Activated naive CD4-positive, alpha-beta T cell treated with anti-CD3 and anti-CD28 coated beads for 36 hours (primary cell): ENCODE measurements at places on chromosomes 5 and 9. TPM values are rescaled to one million over a fixed set of nuclear protein-coding genes. Genes with fewer than 3 reads are reported as not detected.

- peaks cover 42% of the 10 kb centered on the region for H3K4me1 ChIP-seq
- H3K4me3 ChIP-seq: no peak overlapping the region
- H3K27ac ChIP-seq: no peak overlapping the region
Observed at GRCh38 chr5:119033135-119033534, 37.8 kb upstream of the DMXL1 start.

- H3K36me3 ChIP-seq: no peaks in the 10 kb centered on the region
- H3K4me3 ChIP-seq: no peak overlapping the region
- H3K27ac ChIP-seq: no peak overlapping the region
Observed at GRCh38 chr5:60510049-60510448, 189.9 kb downstream of the DEPDC1B start.

DNA sequence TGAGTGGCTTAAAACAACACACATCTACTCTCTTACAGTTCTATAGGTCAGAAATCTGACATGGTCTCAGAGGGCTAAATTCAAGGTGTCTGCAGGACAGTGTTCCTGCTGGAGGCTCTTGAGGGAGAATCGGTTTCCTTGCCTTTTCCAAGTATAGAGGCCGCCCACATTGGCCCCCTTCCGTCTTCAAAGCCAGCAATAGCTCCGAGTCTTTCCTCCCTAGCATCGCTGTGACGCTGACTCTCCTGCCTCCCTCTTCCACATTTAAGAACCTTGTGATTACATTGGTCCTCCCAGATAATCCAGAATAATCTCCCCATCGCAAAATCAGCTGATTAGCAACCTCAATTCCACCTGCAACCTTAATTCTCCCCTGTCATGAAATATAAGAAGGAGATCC is 81.3 kb upstream of the IER5L start:
- H3K36me3 ChIP-seq: no peaks in the 10 kb centered on the region
- H3K27me3 ChIP-seq: peaks cover 3% of the 10 kb centered on the region
- no peak overlapping the region for H3K27ac ChIP-seq
- DNase-seq: no peak

- no peak for DNase-seq
- H3K4me1 ChIP-seq: no peaks in the 10 kb centered on the region
- H3K36me3 ChIP-seq: no peaks in the 10 kb centered on the region
- H3K27me3 ChIP-seq: no peaks in the 10 kb centered on the region
Observed at GRCh38 chr5:41143131-41143901, 70.0 kb downstream of the C6 start.

DNA sequence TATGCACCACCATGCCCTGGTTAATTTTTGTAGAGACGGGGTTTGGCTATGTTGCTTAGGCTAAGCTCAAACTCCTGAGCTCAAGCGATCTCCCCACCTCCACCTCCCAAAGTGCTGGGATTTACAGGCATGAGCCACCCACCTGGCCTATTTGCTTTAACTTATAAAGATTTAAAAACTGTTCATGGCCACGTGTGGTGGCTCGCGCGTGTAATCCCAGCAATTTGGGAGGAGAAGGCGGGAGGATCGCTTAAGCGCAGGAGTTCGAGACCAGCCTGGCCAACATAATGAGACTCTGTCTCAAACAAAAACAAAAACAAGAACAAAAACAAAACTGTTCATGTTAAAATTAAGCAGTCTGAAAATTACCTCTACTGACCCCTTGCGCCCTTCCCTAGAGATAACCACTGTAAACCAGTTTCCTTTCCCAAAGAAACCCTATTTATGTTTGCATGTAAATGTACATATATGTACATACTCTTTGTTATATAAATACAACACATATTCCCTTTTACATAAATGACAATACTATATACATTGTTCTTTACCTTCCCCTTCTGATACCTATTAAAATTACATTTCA is 1.5 kb downstream of the AK6 start:
- H3K27me3 ChIP-seq: no peaks in the 10 kb centered on the region
- no peak for DNase-seq
- peaks cover 28% of the 10 kb centered on the region for H3K36me3 ChIP-seq
- peak overlapping the region; percentile 96 for H3K4me3 ChIP-seq

DNA sequence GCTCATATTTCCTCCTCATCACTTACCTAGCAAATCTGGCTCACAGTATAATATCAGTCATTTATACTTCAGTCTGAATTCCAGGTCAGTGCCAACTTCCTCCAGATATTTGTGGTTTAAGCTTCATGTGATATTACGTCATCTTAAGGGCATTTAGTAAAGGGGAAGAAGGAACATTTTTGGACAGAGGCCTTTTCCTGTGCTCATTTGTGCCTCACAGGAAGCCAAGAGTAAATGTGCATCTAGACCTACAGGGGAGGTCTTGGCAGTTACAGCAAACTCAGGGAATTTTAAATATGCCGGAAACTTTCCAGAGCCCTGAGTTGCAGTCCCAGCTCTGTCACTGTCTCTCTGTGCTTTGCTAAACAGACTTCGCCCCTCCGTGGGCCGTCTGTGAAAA is 12.3 kb upstream of the KCNIP1 start:
- H3K36me3 ChIP-seq: no peaks in the 10 kb centered on the region
- no peaks in the 10 kb centered on the region for H3K4me1 ChIP-seq
- no peak for DNase-seq
- no peak overlapping the region for H3K27ac ChIP-seq
- H3K4me3 ChIP-seq: no peak overlapping the region

ACTBL2 gene
- not detected for total RNA-seq

- H3K27me3 ChIP-seq: peaks cover 81% of the 10 kb centered on the region
- no peak overlapping the region for H3K27ac ChIP-seq
Observed at GRCh38 chr5:141484310-141484640, 555 bp upstream of the PCDHGC4 start.

CCDC152 gene
- total RNA-seq: 7.9 TPM

GRCh38 chr5:157563929-157564716 is 11.5 kb downstream of the ADAM19 start:
- no peak for DNase-seq
- H3K36me3 ChIP-seq: peaks cover 9% of the 10 kb centered on the region
- no peak overlapping the region for H3K27ac ChIP-seq
- no peaks in the 10 kb centered on the region for H3K27me3 ChIP-seq

CEP78 gene
- total RNA-seq: 39.7 TPM

GRCh38 chr5:125057912-125058826 is 311.7 kb upstream of the ZNF608 start:
- H3K4me3 ChIP-seq: no peak overlapping the region
- H3K36me3 ChIP-seq: no peaks in the 10 kb centered on the region
- H3K4me1 ChIP-seq: no peaks in the 10 kb centered on the region
- no peaks in the 10 kb centered on the region for H3K27me3 ChIP-seq

GRCh38 chr9:73753171-73753570 is 601.5 kb downstream of the ANXA1 start:
- no peaks in the 10 kb centered on the region for H3K4me1 ChIP-seq
- no peaks in the 10 kb centered on the region for H3K27me3 ChIP-seq
- H3K4me3 ChIP-seq: no peak overlapping the region
- DNase-seq: no peak
- H3K27ac ChIP-seq: no peak overlapping the region
- no peaks in the 10 kb centered on the region for H3K36me3 ChIP-seq

SOX30 gene
- 0.36 TPM for total RNA-seq

- peaks cover 8% of the 10 kb centered on the region for H3K4me1 ChIP-seq
- H3K27ac ChIP-seq: peak overlapping the region; percentile 33
- H3K27me3 ChIP-seq: peaks cover 6% of the 10 kb centered on the region
- H3K4me3 ChIP-seq: peak overlapping the region; percentile 64
- H3K36me3 ChIP-seq: no peaks in the 10 kb centered on the region
- no peak for DNase-seq
Observed at GRCh38 chr5:172683264-172683644, 42.2 kb downstream of the NEURL1B start.

GRCh38 chr9:69877852-69878514 is 57.4 kb downstream of the CFAP95 start:
- no peaks in the 10 kb centered on the region for H3K4me1 ChIP-seq
- no peaks in the 10 kb centered on the region for H3K36me3 ChIP-seq
- no peak overlapping the region for H3K4me3 ChIP-seq
- H3K27ac ChIP-seq: no peak overlapping the region
- DNase-seq: no peak
- H3K27me3 ChIP-seq: peaks cover 4% of the 10 kb centered on the region

DNA sequence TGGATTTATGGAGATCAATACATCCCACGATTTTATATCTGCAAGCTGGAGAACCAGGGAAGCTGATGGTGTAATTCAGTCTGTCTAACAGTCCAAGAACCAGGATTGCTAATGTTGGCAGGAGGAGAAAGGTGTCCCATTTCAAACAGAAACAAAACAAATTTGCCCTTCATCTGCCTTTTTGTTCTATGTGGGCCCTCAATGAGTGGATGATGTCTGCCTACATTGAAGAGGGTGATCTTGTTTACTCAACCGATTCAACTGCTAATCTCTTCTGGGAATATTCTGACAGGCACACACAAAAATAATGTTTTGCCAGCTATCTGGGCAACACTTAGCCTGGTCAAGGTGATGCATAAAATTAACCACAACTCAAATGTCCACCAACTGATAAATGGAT is 65.1 kb upstream of the IL33 start:
- H3K36me3 ChIP-seq: no peaks in the 10 kb centered on the region
- H3K27ac ChIP-seq: no peak overlapping the region
- peaks cover 12% of the 10 kb centered on the region for H3K27me3 ChIP-seq
- H3K4me3 ChIP-seq: no peak overlapping the region
- no peaks in the 10 kb centered on the region for H3K4me1 ChIP-seq

DNA sequence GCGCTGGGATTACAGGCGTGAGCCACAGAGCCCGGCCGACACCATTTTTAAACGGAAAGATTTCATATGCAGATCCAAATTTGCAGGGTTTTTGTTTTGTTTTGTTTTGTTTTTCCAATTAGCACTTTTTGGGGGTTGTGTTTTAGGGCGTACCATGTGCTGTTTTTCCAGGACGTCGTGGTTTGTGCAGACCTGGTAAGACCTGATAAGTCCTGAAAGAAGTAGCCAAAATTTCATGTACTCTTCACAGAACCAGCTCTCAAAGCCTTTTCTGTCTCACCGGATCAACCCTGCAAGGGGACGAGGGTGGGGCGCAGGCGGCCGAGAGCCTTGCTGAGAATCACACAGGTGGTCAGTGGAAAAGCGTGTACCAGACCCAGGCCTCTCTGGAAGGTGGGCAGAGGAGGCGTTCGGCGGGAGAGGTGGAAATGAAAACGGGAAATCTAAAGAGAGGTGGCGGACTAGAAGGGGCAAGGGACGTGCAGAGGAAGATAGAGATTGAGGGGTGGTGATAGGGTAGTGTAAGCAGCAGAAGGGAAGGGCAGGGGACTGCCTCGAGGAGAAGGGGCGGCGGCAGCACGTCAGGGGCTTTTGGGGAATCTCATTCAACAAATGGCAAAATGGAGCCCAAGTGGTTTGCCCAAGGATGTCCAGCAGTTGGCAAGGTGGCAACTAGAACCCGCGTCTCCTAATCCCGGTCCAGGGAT is 1.1 kb upstream of the FAF2 start:
- peaks cover 7% of the 10 kb centered on the region for H3K36me3 ChIP-seq
- DNase-seq: no peak
- H3K27ac ChIP-seq: peak overlapping the region; percentile 97
- peaks cover 30% of the 10 kb centered on the region for H3K4me1 ChIP-seq
- H3K4me3 ChIP-seq: peak overlapping the region; percentile 99

GRCh38 chr5:142957528-142957927 is 187.4 kb downstream of the ARHGAP26 start:
- H3K27ac ChIP-seq: no peak overlapping the region
- H3K36me3 ChIP-seq: peaks cover 10% of the 10 kb centered on the region
- peaks cover 4% of the 10 kb centered on the region for H3K4me1 ChIP-seq
- DNase-seq: no peak
- no peak overlapping the region for H3K4me3 ChIP-seq
- H3K27me3 ChIP-seq: no peaks in the 10 kb centered on the region

- no peaks in the 10 kb centered on the region for H3K27me3 ChIP-seq
- H3K27ac ChIP-seq: no peak overlapping the region
- H3K36me3 ChIP-seq: peaks cover 12% of the 10 kb centered on the region
- no peak for DNase-seq
- no peak overlapping the region for H3K4me3 ChIP-seq
- H3K4me1 ChIP-seq: peaks cover 14% of the 10 kb centered on the region
Observed at GRCh38 chr9:112869041-112869529, 21.6 kb downstream of the SLC46A2 start.

- H3K4me1 ChIP-seq: peaks cover 30% of the 10 kb centered on the region
- H3K27me3 ChIP-seq: no peaks in the 10 kb centered on the region
- DNase-seq: no peak
- H3K27ac ChIP-seq: peak overlapping the region; percentile 79
Observed at GRCh38 chr9:100100146-100100667, 1.2 kb downstream of the INVS start.

DNA sequence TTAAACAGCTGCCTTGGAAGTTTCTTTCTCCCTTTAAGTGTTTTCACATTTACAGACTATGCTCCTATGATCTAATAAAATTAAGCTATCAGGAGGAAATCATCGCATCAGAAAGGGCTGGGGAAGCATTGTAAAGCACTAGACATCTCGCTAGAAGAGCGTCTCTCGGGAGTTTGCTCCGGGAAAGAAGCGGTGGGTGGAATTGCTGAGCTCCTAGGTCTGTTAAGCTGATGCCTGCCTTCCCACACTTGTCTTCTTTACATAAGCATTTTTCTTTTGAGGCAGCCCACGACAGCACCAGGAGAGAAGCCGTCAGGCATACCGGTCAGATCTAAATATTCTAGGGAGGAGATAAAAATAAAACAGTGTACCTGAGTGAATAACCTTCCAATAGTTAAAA is 541.7 kb upstream of the TUSC1 start:
- no peaks in the 10 kb centered on the region for H3K27me3 ChIP-seq
- no peak overlapping the region for H3K27ac ChIP-seq
- H3K4me3 ChIP-seq: no peak overlapping the region
- H3K36me3 ChIP-seq: no peaks in the 10 kb centered on the region

GRCh38 chr9:123631862-123632261 is 275.9 kb downstream of the CRB2 start:
- DNase-seq: no peak
- peaks cover 17% of the 10 kb centered on the region for H3K4me1 ChIP-seq
- no peak overlapping the region for H3K27ac ChIP-seq
- peaks cover 21% of the 10 kb centered on the region for H3K36me3 ChIP-seq

- H3K4me3 ChIP-seq: no peak overlapping the region
- H3K27me3 ChIP-seq: no peaks in the 10 kb centered on the region
- H3K4me1 ChIP-seq: no peaks in the 10 kb centered on the region
Observed at GRCh38 chr9:16681652-16681987, 188.8 kb downstream of the BNC2 start.

DNA sequence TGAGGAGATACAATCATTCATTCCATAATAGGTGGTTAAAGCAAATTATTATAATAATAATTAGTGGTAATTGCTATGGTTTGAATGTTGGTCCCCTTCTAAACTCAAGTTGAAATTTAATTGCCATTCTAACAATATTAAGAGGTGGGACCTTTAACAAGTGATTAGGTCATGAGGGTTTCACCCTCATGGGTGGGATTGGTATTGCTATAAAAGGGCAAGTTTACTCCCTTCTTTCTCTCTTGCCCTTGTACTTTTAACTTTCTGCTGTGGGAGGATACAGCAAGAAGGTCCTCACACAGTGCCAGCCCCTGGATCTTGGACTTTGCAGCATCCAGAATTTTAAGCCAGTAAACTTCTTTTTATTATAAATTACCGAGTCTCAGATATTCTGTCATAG is 101.9 kb upstream of the PARP8 start:
- no peak for DNase-seq
- H3K27ac ChIP-seq: no peak overlapping the region
- H3K4me1 ChIP-seq: peaks cover 20% of the 10 kb centered on the region
- H3K36me3 ChIP-seq: no peaks in the 10 kb centered on the region
- no peak overlapping the region for H3K4me3 ChIP-seq

GRCh38 chr5:106159616-106160015 is 1511.1 kb downstream of the EFNA5 start:
- H3K36me3 ChIP-seq: no peaks in the 10 kb centered on the region
- no peak overlapping the region for H3K27ac ChIP-seq
- H3K4me3 ChIP-seq: no peak overlapping the region
- H3K4me1 ChIP-seq: no peaks in the 10 kb centered on the region

INSYN2B gene
- not detected for total RNA-seq
